NCI-H1694 (cell line): ENCODE measurements at places on chromosomes 5 and 9.
A peak's percentile ranks its signal among the peaks of the same experiment; 100 is the strongest.

GRCh38 chr5:128350705-128351104, 187.3 kb downstream of the FBN2 start:
- no peak for DNase-seq

DNA sequence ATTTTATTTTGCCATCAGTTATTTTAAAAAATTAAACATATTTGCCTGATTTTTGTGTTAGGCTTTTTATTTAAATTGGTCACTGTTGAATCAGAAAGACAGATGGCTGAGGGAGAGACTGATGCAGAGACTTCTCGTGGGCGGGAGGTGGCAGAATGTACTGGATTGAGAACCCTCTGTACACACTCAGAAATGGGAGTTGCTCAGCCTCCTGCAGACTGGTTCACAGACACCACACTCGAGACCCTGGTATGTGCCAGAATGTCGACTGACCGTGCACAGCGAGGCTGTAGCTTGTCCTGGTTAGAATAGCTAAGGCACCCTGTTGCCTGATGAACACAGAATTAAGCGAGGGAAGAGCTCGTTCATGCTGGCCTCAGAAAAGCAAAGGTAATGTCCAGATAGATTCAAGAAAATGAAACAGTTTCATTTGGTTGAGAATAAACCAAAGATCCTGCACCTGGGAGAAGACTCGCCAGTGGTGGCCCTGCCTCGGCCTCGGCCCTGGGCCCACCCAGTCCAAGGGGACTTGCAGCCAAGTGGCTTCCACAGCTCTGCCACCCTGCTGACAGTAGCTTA, 71.3 kb upstream of the OTULINL start:
- peak; percentile 84 for DNase-seq

DNA sequence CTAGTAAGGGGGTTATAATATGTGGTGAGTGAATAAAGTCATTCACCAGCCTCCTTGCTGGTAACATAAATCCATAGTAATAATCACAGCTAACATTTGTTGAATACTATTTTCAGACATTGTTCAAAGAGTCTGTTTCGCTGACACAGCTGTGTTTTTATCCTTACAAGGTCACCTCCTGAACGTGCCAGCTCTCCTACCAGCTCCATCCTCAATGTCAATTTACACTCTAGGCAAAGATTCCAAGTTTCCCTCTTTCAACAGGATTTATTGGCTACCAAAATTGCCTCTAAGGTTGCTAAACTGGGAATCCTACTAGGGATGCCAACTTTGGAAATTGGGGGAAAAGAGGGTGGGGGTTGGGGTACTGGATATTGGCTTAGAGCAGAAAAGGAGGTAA, 30.7 kb upstream of the SMC5 start:
- no peak for DNase-seq

DNA sequence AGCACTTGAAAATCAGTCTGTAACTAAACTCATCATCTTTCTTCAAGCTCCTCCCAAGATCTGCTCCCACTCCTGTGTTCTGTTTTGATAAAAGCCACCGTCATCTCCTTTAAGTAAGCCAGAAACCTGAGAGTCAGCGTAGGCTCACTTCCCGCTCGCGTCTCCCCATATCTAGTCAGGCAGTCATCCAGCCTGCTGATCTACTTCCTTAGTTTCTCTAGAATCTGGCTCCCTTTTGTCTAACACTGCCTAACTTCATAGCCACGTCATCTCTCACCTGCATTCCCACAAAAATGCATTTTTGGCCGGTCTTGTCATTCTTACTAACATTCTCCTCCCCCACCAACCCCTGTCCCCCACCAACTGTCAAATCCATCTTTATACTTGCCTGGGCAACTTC, 3.0 kb upstream of the TJP2 start:
- DNase-seq: no peak

DNA sequence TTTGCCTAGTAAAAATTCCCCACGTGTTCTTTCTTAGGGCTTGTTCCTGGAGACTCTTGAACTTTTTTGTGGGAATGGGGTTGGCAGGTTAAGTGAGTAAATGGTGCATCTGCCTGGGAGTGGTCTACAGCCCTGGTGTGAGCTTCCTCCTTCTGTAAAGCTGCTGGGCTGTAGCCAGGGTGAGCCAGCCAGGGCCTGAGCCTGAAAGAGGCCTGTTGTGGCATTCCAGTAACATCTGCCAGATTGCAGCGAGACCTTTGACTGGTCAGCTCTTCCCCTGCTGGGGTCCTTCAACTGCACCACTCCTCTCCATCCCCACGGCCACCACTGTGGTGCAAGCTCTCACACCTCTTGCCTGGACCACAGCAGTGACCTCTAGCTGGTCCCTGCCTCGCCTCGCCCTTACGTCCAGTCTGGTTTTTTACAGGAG, 47.5 kb downstream of the SLC22A5 start:
- no peak for DNase-seq

DNA sequence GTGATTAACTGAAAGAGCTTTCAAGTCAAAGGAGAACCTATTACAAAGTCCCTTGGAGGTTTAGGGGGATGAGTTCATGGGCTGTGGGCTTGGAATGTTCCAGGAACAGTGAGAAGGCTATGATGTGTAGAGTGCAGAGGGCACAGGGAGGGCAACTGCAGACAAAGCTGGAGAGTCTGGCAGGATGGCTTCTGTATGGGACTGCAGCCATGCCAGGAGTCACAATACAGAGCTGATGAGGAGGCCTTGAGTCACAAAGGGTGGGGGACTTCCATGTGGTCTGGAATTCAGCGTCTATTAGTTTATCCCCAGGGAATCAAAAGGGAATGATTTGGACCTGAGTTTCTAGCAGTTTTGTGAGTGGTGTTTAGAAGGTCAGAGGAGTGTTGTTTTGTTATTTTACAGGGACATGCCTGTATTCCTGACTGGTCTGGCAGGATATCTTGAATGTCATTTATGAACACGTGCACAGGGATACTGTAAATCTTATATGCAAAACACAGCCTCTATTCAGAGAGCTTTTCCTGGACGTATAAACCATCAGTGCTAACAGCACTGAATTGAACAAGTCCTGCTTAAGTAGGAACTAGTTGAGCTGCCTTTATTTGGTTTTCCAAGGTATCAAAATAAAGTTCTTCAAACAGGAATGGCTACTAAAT, 14.3 kb upstream of the TEK start:
- no peak for DNase-seq

- DNase-seq: no peak
Observed at GRCh38 chr9:75990576-75991304, 100.3 kb downstream of the PCSK5 start.

- no peak for DNase-seq
Observed at GRCh38 chr9:87035879-87036278, 88.6 kb upstream of the GAS1 start.

GRCh38 chr5:75663579-75664284, 52.5 kb downstream of the ANKDD1B start:
- no peak for DNase-seq

DNA sequence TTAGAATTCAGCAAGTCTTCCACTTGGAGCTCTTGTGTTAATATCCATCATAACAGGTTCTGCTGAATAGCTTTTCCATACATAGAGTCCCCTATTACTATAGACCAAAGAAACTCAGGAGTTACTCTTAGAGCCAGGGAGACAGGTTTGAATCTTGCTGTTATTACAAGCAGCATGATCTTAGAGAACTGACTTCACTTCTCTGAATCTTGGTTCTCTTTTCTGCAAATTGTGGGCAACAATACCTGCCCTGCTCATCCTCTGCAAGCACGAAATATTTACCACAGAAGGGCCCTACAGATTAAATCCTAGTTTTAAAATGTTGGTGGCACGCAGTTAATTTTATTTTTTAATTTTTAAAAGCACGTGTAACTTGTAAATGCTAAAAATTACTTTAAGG, 111.7 kb downstream of the TLR4 start:
- no peak for DNase-seq

DNA sequence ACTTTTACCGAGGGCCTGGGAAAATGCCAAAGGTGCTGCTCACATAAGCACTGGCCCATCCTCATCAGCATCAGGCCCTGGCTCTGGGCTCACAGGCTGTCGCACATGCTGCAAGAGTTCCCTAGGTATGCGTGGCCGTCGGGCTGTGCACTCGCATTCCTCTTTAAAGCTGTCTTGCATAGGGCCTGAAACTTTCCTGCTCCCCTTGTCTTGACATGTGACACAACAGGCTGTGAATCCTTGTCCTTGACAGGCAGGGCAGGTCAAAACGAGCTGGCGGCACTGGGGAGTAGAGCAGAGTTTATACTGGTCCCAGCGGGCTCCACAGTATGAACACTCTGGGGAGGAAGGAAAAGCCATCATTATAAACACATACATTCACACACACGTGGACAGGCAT, 30.7 kb downstream of the TSTD2 start:
- DNase-seq: no peak

DNA sequence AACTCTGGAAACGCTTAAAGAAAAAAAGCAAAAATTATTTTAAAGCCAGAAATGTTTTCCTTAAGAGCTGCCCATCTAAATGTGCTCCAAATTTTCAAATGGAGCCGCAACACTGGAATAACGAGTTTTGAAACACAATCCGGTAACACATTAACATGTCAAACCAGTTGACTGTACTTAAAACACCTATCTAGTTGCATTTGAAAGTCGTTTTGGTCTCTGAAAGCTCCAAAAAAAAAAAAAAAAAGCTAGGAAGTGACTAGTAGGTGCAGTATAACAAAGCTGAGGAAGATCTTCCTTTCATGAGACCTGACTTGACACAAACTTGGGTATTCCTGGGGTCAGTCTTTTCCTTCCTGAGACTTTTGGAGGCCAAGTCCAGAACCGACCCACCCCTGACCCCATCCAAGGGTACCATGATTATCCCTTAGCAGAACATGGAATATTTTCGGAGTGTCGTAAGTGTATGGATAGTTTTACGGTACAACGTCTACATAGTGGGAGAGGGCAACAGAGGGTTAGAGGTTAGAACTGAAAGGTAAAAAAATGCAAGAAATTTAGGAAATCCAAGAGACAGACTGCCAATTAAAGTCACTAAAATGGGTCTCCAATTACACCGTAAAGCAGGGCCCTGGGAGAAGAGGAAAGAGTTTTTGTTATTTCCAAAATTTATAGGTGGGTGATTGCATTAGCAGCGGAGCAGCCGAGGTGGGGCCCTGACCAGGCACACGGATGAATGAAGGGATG, 812 bp downstream of the CETN3 start:
- DNase-seq: no peak

- DNase-seq: no peak
Observed at GRCh38 chr5:136106351-136107031, 26.2 kb upstream of the SMAD5 start.

DNA sequence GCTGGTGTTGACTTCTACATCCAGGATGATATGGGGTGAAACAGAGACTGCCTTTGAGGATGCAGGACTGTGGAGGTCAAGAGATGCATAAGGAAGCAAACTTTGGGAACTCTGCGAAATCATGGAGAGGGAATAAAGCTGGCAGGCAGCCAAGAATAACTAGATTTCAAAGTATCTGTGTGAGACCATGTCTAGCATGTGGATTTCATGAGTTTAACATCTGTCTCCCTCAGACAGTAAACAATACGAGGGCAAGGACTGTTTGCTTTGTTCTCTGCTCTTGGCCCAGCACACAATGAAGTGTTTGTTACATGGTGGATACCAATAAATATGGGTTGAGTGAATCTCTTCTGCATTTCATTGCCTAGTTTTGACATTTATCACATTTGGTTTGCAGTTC, 71.3 kb downstream of the RASEF start:
- no peak for DNase-seq

DNA sequence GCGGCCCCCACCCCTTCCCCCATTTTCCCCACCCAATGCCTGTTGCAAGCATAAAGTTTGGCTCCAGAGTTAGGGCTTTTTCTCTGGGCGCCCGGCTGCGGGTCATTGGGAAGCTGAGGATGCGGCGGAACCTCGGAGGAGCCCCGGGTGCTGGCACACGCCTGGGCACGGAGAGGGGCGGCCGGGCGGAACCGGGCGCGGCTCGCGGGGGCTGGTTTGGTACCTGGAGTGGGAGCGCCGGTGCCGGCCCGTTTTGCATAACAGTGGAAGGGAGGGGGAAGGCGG, 1.2 kb downstream of the PPARGC1B start:
- DNase-seq: no peak

- DNase-seq: peak; percentile 16
Observed at GRCh38 chr5:24642022-24642421, 2.8 kb downstream of the CDH10 start.

- no peak for DNase-seq
Observed at GRCh38 chr5:107499776-107500175, 171.0 kb downstream of the EFNA5 start.

DNA sequence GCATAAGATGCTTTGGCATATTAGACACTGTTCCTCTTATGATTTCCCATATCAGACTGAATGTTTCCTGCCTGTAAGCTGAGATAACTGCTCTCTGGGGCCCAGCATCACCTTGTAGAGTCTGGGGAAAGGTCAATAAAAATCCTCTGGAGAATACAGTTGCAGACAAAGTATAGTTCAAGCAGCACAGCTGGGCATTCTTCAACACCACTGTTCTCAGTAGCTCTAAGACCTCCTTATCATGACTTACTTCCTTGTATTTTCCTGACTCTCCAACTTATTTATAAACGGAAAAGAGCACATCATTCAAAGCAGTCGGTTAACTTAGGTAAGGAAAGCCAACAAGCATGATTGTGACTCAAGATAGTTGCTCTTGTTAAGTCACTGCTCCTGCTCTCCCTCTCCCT, 208.7 kb upstream of the RASEF start:
- no peak for DNase-seq

- no peak for DNase-seq
Observed at GRCh38 chr5:18778225-18778624, 1144.0 kb downstream of the TAF11L14 start.

GRCh38 chr5:57550132-57550531, 67.5 kb upstream of the ACTBL2 start:
- no peak for DNase-seq

DNA sequence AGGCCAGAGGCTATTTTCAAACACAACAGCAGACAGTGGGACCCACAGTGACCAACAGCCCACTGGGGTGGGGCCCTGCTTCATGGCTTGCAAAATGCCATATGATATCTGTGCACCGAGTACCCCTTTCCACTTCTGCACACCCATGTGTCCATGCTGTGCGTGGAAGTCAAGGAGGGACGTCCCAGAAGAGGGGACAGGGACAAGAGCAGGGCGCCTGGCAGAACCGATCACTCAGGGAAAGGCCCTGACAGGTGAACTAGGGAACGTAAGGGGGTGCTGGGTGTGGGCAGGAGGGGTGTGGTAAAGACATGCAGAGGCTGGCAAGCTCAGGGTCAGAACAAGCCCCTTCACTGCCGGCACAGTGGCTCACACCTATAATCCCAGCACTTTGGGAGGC, 7.6 kb upstream of the TTLL11 start:
- DNase-seq: no peak

DNA sequence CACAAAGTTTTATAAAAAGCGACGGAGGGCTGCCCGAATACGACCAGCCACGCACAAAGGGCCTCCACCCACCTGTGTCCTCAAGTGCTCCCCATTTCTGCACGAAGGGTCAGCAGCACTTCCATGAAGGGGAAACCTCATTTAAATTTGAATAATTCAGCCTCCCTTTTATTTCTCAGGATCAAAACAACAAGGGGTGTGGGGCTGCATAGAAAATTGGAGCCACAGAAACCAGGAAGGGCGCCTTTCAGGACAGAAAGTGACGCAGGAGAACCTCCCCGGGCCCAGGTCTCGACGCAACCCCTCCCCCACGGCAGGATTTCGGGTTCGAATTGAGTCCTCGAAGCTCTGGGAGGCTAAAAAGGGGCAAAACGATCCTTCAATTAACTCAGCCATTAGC, 2.1 kb downstream of the NRARP start:
- DNase-seq: no peak

GRCh38 chr5:12320331-12320730, 416.1 kb upstream of the CTNND2 start:
- DNase-seq: no peak

- DNase-seq: no peak
Observed at GRCh38 chr9:114117996-114118830, 19.1 kb upstream of the KIF12 start.

GRCh38 chr5:162603443-162604070, 536.0 kb downstream of the GABRG2 start:
- DNase-seq: no peak
